ENCODE measurements at places on chromosomes 5 and 9.

DNA sequence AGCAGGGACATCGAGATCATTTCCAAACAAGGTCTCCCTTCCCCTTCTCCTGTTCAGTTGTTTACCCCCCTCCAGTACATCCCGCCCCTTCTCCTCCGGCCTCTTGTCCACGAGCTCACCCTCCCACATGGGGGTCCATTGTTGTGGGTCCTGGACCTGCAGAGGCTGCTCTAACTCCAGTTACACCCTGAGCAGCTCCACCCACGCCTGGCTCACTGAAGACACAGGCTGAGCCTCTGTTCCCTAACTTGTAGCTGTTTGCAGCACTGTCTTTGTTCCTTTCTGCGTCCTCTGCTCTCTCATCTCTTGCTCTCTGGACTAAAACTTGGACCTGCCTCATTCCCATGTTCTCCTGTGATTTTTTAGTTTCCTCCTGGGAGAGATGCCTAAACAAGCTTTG lies 377.5 kb downstream of the MED10 start:
- no peak for DNase-seq

- DNase-seq = no peak
Measured at GRCh38 chr5:14226149-14226548, 83.0 kb downstream of the TRIO start.

GRCh38 chr5:71482132-71482531 lies 26.7 kb downstream of the BDP1 start:
- DNase-seq = no peak

DNA sequence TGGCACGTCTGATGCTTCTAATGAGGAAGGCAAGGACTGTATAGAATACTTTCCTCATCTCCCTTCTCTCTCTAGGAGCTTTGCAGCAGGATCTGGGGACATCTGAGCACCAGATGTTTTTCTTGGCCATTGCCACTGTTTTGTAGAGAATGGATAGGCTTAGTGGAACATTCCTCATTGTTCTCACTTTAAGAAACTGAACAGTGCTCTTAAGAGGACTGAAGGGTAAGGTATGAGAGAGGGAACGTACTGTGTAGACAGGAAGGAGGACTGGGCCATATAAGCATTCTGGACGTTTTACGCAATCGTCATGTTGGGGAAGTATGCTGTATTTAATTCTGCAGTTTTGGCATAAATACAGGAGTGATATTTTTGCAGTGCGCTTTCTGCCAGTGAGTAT lies 70.6 kb downstream of the SMARCA2 start:
- DNase-seq = no peak

- no peak for DNase-seq
Measured at GRCh38 chr5:83556190-83556589, 84.6 kb downstream of the VCAN start.

DNA sequence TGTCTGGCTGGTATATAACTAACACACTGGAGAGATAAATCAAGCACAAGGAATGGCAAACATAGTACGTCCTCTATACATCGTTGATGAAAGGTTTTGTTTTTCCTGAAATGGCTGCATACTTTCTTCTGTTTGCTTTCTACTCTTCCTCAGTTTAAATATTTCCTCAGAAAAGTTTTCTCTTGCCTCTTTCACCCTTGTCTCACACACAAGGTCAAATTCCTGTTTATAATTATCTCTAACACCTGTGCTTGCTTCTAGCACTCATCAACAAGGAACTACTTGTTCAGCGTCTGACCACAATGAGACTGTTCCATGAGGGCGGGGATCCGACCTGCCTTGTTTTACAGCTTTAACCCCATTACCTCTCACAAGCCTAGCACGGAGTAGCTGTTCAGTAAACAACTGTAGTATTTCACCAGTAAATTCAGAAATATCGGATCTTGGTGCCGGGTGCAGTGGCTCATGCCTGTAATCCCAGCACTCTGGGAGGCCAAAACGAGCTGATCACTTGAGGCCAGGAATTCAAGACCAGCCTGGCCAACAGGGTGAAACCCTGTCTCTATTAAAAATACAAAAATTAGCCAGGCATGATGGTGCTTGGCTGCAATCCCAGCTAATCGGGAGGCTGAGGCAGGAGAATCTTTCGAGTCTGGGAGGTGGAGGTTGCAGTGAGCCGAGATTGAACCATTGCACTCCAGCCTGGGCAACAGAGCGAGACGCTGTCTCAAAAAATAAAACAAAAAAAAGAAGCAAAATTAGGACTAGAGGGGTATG lies 37.0 kb downstream of the NR6A1 start:
- DNase-seq = no peak

GRCh38 chr5:68565427-68565826 lies 349.9 kb downstream of the PIK3R1 start:
- no peak for DNase-seq

DNA sequence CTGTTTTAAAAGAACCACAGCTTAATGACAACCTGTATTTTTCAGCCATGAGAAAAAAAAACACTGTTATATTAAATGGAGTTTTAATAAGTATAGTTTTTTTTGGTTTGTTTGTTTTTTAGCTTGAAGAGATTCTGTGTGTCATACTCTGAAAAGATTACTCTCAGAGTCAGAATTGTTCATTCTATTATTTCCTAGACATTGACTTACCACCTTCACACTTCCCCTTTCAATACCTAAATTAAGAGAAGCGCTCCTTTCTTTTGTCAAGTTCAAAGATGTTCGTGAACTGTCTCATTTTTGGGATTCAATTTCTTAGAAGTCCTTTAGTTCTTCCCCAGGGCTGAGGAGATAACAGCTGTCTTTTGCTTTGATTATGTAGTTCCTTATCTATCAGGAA lies 1201.6 kb upstream of the NUDT12 start:
- DNase-seq = no peak

DNA sequence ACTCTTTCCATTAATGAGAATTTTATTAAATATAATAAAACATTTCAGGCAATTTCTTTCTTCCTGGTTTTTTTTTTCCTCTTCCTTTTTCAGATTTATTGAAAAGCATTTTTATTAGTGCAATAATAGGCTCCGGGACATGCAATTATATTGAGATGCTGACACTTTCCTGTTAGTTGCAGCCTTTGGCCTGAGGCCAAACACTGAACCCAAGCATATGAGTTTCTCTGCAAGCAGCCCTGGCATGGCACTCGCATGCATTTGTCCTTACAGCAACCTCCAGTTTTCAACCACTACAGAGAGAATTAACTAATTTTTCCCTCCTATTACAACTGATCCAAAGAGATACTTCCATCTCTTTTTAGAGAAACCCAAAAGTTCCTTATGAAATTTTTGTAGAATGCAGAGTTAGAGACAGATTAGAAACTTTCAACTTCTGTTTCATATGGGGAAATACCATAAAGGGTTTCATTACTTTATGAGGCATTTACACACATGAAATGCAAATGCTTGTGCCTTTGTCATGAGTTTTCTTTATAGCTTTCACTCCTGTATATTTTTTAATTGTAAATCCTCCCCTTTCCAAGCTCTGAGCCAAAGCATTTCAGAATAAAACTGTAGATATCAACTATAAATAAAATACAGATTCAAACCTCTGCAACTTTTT lies 183.0 kb downstream of the CETN3 start:
- no peak for DNase-seq

DNA sequence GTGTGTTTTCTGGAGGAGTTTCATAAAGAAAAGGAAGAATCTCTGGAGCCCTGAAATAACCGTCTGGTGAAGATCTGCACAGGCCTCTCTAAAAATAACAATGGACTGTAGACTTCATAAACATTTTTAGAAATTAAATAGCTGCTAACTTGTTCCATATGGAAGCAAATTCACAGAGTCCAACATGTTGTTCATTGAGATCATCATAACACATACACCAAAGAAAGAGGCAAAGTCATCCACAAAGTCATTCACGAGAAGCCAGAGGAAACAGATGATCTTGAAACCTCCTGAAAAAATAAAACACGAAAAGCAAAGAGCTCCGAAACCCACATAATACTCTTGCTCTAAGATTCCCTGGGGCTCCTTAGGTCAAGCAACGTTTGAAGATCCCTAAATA lies 347.8 kb downstream of the EFNA5 start:
- no peak for DNase-seq

- no peak for DNase-seq
Measured at GRCh38 chr5:38036765-38037164, 196.9 kb upstream of the GDNF start.

DNA sequence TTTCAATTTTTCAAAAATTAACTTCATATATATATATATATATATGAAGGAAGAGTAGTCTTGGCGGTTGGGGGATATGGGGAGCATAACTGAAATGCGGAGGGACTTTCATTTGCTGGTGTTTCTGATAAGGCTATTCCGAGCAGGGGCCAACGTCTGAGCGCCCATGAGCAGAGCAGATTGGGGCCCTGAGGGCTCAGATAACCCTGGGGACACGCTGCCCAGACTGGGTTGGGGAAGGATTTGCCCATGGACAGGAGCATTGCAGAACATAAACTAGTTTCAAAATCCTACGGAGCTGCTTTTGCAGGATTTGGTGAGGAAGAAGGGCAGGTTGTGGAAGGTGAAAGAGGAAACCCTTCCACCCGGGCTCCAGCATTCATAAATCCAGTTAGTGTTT lies 240.2 kb downstream of the IRX1 start:
- no peak for DNase-seq

DNA sequence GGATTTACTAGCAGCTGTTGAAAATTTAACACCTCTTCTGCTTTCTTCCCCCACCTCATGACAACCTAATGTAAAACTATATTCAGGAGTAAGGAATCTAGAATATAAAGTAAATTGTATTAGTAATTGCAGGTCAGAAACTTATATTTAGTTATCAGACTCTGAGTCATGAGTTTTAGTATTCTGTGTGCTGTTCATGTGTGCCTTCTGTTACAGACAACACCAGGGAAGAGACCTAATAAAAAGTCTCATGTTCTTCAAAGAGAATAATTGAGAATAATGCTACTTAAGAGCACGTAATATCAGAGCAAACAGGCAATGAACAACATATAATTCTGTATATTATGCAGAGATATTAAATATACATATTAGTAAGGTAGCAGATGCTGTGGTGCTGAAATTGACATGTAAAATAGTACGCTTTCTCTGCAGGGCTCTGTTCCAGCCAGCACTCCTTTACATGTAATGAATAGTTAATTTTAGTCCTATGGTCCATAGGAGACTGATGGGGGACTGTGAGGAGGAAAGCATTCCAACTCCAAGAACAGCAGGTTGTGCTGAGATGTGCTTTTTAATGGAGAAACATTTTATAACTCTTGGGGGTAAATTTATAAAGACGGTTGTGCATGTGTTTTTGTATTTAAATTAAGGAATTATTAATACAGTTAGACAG lies 106.4 kb downstream of the ZSWIM6 start:
- no peak for DNase-seq

DNA sequence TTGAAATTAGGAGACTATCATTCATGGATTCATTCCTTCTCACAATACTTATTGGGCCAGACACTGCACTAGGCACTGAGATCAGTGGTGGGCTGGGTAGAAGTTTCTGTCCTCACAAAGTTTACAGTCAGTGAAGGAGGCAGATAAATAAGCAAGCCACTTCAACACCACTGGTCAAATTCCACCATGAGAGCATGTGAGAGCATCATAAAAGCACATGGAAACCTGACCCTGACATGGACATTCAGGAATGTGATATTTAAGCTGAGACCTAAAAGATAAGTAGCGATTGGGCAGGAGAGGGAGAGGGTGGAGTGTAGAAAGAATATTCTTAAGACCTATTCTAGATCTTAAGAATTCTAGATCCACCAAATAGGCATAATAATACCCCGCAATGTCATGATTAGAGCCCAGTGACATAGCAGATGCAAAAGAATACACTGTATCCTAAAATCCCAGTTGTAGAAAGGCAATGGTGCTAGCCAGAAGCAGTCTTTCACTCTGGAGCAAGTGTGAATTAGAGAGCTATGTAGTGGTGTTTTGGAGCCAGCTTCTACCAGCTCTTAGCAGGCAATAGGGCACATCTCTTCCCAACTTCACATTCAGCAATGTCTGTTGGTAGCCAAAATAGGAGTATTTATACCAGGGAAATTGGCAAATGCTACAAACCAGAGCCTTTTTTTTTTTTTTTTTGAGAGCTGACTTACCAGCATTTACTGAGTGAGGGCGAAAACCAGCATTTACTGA lies 46.4 kb downstream of the SH3RF2 start:
- no peak for DNase-seq

DNA sequence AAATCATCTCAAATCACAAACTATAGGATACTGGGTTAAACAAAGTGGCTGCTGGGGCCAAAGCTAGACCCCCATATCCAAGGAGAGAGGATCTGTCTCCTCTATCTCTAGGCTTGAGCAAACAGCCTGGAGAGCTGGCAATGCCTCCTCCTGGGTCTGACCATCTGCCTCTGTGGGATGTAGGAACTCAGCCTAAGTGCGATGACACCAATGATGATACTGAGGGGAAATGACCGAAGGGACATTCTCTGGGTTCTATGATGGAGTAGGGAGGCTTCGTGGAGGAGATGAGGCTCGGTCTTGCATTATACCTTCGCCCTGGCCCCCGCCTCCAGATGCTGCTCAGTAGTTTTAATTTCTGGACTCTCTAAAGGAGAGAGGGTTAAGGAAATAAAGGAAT lies 9.3 kb upstream of the SPATA24 start:
- no peak for DNase-seq

GRCh38 chr5:8184455-8185063 lies 315.6 kb downstream of the MTRR start:
- DNase-seq = peak; percentile 80

All from GM23338 (cell line).